ENCODE measurements at places on chromosomes 12 and 14. TPM values are rescaled to one million over a fixed set of nuclear protein-coding genes. Genes with fewer than 3 reads are reported as not detected.

The IL31 gene
- not detected for total RNA-seq

The CKAP4 gene
- total RNA-seq: 87.3 TPM

The TAS2R8 gene
- not detected for total RNA-seq

The FITM1 gene
- total RNA-seq: 0.60 TPM

The RNASE11 gene
- total RNA-seq: not detected

The OTX2 gene
- total RNA-seq: not detected

The TXNRD1 gene
- total RNA-seq: 8.7 TPM

The ENDOU gene
- 66.9 TPM for total RNA-seq

The KCNH5 gene
- not detected for total RNA-seq

The PPP2R5E gene
- 40.4 TPM for total RNA-seq

The LRP1 gene
- 74.0 TPM for total RNA-seq

The RPL10L gene
- not detected for total RNA-seq

The C12orf54 gene
- total RNA-seq: 8.5 TPM

The FAM181A gene
- not detected for total RNA-seq

The USP44 gene
- not detected for total RNA-seq

The RASSF9 gene
- total RNA-seq: 4.6 TPM

The LMNTD1 gene
- 0.32 TPM for total RNA-seq

The HOXC12 gene
- not detected for total RNA-seq

The MYH6 gene
- not detected for total RNA-seq

The CEBPE gene
- not detected for total RNA-seq

The BIN2 gene
- 1.5 TPM for total RNA-seq

The KERA gene
- total RNA-seq: not detected

The LBHD2 gene
- not detected for total RNA-seq

The ST8SIA1 gene
- total RNA-seq: 1.5 TPM

The CLEC2D gene
- total RNA-seq: 3.7 TPM

The NFKBIA gene
- total RNA-seq: 119 TPM

The RNU4-1 gene
- 20,765 TPM for total RNA-seq

The OAS3 gene
- 33.6 TPM for total RNA-seq

The NPFF gene
- total RNA-seq: not detected

The ABCC9 gene
- total RNA-seq: 3.0 TPM

The WDR89 gene
- total RNA-seq: 6.8 TPM

The PTPRR gene
- not detected for total RNA-seq

The GLI1 gene
- 0.72 TPM for total RNA-seq

The ASCL1 gene
- total RNA-seq: not detected

The TESPA1 gene
- total RNA-seq: 0.68 TPM

The TGM1 gene
- 1,652 TPM for total RNA-seq

The IPO4 gene
- total RNA-seq: 44.6 TPM

The RPGRIP1 gene
- total RNA-seq: not detected

The RPAP3 gene
- total RNA-seq: 18.2 TPM

The NKX2-1 gene
- total RNA-seq: not detected

The CCDC175 gene
- total RNA-seq: not detected

The TUNAR gene
- not detected for total RNA-seq

The DNAJC22 gene
- total RNA-seq: 0.16 TPM

The KRT73 gene
- total RNA-seq: not detected

The SUDS3 gene
- total RNA-seq: 23.0 TPM

The P2RX2 gene
- not detected for total RNA-seq

The TRHDE gene
- 0.08 TPM for total RNA-seq

The TEX52 gene
- not detected for total RNA-seq

The HOXC4 gene
- total RNA-seq: 5.1 TPM

The SLC38A2 gene
- 245 TPM for total RNA-seq

The SYCP3 gene
- total RNA-seq: 0.12 TPM

The PLA2G1B gene
- total RNA-seq: not detected

The DBX2 gene
- not detected for total RNA-seq
